ENCODE measurements at places on chromosomes 12 and 14. TPM values are rescaled to one million over a fixed set of nuclear protein-coding genes. Genes with fewer than 3 reads are reported as not detected.
A peak's percentile ranks its signal among the peaks of the same experiment; 100 is the strongest.

ABCB9 gene
- 1.7 TPM for total RNA-seq

MYF6 gene
- not detected for total RNA-seq

DNA sequence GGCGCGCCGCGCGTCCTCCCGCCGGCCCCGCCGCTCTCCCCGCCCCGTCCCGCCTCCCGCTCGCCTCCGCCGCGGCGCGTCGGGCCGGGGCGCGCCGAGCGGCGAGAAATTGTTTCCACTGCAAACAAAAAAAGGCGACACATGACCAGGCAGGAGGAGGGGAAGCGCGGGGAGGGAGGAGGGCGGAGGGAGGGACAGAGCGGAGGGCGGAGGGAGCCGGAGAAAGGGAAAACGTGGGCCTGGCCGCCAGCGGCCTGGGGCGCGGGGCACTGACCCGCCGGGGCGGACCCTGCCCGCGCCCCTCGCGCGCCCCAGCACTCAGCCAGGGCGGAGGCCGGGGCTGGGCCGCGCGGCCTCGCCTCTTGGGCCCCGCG, at the start of gene FOXN3:
FOXN3 (minus strand) TSS at position 143 of the 374 bp plus-strand sequence. CDS start 4,757 bp downstream, outside the sequence.
- peaks cover 22% of the 10 kb centered on the region for H3K4me1 ChIP-seq
- peak within 1 kb of the TSS; percentile 91 for H3K27ac ChIP-seq
- no peaks in the 10 kb centered on the region for H3K27me3 ChIP-seq

DNA sequence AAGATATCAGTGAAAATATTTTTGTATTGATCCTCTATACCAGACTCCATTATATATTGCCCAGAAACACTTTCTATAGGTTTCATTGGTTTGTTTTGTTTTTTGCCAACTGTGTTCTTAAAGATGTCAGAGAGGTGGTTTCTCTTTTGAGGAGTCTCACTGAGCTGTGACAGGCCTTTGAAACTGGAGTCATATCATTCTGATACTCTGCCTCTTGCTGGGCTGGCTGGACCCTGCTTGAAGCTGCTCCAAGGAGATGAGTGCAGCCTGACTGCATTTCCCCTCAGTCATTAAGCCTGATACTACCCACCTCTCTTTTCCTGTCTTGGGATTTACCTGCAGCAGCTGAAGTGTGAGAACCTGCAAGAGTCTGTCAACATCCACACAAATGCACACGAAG, 16.4 kb upstream of the TAS2R30 start:
- no peaks in the 10 kb centered on the region for H3K27me3 ChIP-seq
- no peak overlapping the region for H3K27ac ChIP-seq
- H3K36me3 ChIP-seq, result no peaks in the 10 kb centered on the region
- no peaks in the 10 kb centered on the region for H3K4me1 ChIP-seq
- H3K4me3 ChIP-seq, result no peak overlapping the region

DNA sequence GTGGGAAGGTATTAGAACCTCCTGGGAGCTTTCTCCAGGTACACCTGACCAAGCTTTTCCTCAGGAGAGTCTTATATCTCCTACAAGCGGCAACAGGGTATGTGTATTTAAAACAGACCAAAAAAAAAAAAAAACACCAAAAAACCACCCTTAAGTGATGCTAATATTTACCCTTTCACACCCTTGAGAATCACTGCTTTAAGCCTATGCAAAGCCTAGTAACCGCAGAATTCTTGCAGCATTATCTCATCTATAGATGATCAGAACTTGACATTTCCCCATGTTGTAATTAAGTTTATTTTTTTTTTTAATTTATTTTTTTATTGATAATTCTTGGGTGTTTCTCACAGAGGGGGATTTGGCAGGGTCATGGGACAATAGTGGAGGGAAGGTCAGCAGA, 19.3 kb downstream of the ZNF641 start:
- no peak overlapping the region for H3K4me3 ChIP-seq
- DNase-seq, result no peak
- H3K27me3 ChIP-seq, result no peaks in the 10 kb centered on the region
- H3K36me3 ChIP-seq, result no peaks in the 10 kb centered on the region
- no peaks in the 10 kb centered on the region for H3K4me1 ChIP-seq

DNA sequence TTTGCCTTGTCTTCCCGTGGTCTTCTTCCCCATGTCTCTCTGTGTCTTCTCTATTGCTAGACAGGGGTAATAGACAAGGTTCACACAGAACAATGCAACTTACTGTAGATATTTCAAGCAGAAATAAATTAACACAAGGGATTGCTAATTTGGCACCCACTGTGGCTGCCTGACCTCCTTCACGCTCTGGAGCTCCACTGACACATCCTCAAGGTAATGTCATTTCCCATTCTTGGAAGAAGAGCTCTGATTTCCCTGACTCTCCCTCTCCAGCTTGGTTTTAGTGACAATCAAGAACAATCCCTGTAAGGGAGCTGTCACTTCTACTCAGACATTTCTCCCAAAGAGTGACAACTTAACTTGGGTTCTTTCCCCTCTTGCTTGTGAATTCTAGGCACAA, 105.4 kb upstream of the NAP1L1 start:
- no peak for DNase-seq
- no peaks in the 10 kb centered on the region for H3K27me3 ChIP-seq
- no peak overlapping the region for H3K27ac ChIP-seq

- H3K4me3 ChIP-seq, result no peak overlapping the region
- DNase-seq, result no peak
- no peaks in the 10 kb centered on the region for H3K27me3 ChIP-seq
- H3K27ac ChIP-seq, result no peak overlapping the region
Measured at GRCh38 chr14:35202195-35202594, 79.8 kb downstream of the PRORP start.
